ENCODE measurements at places on chromosomes 3 and 15. TPM values are rescaled to one million over a fixed set of nuclear protein-coding genes. Genes with fewer than 3 reads are reported as not detected.

DNA sequence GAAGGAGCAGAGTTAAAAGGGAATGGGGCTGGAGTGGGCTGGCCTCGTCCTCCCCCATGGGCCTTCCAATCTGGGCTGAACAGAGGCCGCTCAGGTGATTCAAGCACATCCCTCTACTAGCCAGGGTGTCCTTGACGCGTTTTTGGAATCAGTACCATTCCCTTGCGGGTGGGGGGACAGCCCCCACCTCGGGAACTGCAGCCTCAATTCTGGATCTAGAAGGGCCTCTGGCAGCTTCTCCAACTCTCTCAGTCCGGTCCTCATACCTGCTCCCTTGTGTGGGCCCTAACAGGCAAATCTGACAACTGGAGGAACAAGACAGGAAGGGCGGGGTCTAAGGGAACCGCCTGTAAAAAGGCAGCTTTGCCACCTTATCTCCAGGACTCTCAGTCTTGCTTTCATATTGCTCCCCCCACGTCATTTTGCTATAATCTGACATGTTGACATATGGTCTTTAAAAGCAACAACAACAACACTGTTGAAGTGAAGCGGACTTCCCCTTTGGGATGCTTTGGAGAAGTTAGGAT lies 802 bp upstream of the CHRNB4 start:
- no peak for DNase-seq

DNA sequence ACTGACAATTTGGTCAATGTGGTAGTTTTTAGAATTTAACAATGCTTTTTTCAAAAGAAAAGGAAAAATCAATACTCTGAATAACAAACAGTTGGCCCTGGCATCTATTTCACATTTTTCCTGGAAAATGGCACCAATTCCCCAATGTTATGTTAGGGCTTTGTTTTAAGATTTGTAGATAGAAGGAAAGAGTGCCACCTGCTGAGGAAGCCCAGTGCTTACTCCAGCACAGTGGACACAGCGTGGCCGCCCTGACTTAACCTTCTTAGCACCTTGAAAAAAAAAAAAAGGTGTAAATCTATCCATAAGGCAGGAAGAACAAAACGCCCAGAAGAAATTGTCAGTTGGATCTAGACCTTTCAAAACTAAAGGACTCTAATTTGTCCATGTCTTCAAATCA lies 110.7 kb upstream of the CNTN4 start:
- DNase-seq: no peak

DNA sequence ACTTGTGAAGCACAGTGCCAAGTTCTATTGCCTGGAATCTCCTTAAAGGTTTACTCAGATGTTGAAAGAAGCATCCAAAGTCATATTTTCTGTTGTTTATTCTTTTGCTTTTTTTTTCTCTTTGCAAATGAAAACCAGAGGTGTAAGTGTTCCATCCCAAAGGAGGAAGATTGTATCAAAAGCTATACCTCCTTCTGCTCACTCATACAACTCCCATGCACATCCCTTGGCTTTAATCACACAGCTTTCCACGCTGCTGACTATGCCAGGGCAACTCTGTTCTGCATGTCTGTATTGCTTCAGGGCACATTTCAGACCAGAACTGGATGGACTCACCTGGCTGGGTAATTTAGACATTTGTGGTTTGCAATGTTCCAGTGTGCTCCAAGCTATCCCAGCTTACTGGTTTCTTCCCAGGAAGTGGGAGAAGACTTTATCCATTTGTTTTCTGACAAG lies 399.6 kb upstream of the TBL1XR1 start:
- DNase-seq: no peak

Gene HIGD2B
- not detected for total RNA-seq

- no peak for DNase-seq
Measured at GRCh38 chr3:163548015-163548414, 1530.3 kb downstream of the SI start.

Data from neural crest cell (in vitro differentiated cells).